Activated CD4-positive, alpha-beta T cell treated with anti-CD3 and anti-CD28 coated beads for 48 hours (primary cell): ENCODE measurements at places on chromosomes 7 and 10.

DNA sequence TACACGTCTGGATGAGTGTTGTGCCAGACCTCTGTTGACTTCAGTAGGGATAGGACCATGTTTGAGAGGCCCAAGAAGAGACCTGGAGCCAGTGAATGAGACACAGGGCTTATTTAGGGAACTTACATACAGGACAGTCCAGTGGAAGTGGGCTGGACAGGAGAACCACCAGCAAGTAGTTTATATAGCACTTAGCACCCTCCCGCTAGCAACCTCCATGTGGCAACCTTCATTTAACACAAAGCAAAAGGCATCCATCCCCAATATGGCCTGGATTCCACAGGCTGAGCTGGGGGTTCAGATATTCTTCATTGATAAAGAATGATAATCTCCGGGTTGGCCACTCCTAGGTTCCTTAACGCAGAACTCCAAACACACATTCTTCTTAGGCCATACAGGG lies 93.7 kb downstream of the TRIM24 start:
- no peak for DNase-seq

- no peak for DNase-seq
Observed at GRCh38 chr10:111485767-111486166, 408.9 kb downstream of the ADRA2A start.

- no peak for DNase-seq
Observed at GRCh38 chr7:22582863-22583622, 83.1 kb upstream of the STEAP1B start.

DNA sequence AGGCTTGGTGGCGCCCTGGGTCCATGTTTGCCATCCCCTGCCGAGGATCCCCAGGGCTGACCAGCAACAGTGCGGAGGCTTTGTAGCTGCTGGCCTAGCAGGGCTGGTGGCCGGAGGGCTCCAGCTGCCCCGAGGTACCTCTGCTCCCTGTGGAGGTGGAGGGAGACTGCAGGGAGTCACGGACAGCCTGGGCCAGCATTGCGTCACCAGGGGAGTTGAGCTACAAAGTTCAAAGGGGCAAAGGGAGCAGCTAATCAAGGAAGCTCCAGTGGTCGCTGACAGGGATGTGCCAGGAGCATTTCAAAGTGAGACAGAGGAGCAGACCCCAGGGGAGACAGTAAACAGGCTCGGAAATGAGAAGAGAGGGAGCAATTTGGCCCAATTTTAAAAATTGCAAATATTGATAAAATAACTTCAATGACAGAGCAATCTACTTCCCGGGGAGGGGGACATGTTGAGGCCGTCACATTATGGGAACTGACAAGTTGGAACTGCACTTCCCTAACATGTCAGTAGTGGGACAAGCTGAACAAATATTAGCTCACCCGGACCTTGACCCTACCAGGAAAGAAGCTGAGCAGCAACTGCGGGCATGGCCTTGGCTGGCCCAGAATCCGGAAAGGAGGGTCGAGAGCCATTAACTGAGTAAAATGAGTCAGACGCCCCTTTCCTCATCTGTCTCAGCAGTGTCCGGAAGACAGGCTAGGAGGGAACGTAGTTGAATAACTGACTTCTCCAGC lies 39.4 kb downstream of the BTBD16 start:
- DNase-seq, result no peak

- DNase-seq, result no peak
Observed at GRCh38 chr7:46478046-46478445, 557.0 kb upstream of the IGFBP3 start.

GRCh38 chr10:29823553-29824080 lies 188.8 kb upstream of the SVIL start:
- no peak for DNase-seq
